A549 treated with Hydrocortisone at 1 μM for 4 hours (cell line): ENCODE measurements at places on chromosomes 3 and 15. TPM values are rescaled to one million over a fixed set of nuclear protein-coding genes. Genes with fewer than 3 reads are reported as not detected.

Gene IL1RAP
- total RNA-seq, result 3.6 to 6.2 TPM (median 5.2 TPM) in 5 replicates

Gene CCR8
- not detected in 5 replicates for total RNA-seq

Gene MRPS25
- total RNA-seq, result 45.1 to 60.8 TPM (median 57.1 TPM) in 5 replicates

Gene GP5
- total RNA-seq, result not detected in 5 replicates

Gene NMNAT3
- 0.76 to 1.5 TPM (median 1.2 TPM) in 5 replicates for total RNA-seq
